Activated T-helper 1 cell treated with anti-CD3 and anti-CD28 coated beads, Interleukin-12 subunit alpha, Interleukin-12 subunit beta, Interleukin-2, Interleukin-4 antibody, amounts not matched to agents 30 ng/mL and 10 ng/mL and 1 ng/mL, durations not matched to agents 14 hours and 24 hours and 36 hours (primary cell): ENCODE measurements at places on chromosomes 2 and 18. TPM values are rescaled to one million over a fixed set of nuclear protein-coding genes. Genes with fewer than 3 reads are reported as not detected.

CCDC150 gene
- total RNA-seq: 16.7 and 19.6 TPM in 2 replicates

DNA sequence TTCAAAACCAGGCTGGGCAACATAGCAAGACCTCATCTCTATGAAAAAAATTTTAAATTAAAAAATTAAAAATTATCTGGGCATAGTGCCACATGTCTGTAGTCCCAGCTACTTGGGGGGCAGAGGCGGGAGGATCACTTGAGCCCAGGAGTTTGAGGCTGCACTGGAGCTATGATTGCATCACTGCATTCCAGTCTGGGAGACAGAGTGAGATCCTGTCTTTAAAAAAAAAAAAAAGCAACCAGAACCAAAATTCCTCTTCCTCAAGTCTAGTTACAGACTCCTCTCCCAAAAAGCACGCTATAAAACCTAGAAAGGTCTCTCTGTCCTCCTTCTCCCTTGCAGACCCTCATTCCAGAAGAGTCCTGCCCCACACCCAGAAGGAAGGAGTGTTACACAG lies 23.9 kb downstream of the TNFAIP6 start:
- no peak for DNase-seq

GRCh38 chr2:151302879-151303278 lies 13.4 kb upstream of the NMI start:
- no peak for DNase-seq

GRCh38 chr2:23837871-23838270 lies 89.1 kb downstream of the ATAD2B start:
- no peak for DNase-seq

NHEJ1 gene
- 18.1 and 20.7 TPM in 2 replicates for total RNA-seq

PSMA8 gene
- 0.44 and 0.49 TPM in 2 replicates for total RNA-seq

DNA sequence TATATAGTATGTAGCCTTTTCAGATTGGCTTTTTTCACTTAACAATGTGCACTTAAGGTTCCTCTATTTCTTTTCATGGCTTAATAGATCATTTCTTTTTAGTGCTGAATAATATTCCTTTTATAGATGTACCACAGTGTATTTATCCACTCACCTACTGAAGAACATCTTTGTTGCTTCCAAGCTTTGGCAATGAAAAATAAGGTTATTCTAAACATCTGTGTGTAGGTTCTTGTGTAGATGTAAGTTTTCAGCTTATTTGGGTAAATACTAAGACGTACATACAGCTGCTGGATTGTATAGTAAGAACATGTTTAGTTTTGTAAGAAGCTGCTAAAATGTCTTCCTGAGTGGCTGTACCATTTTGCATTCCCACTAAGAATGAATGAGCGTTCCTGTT lies 68.3 kb upstream of the RASGRP3 start:
- no peak for DNase-seq

- DNase-seq: no peak
Observed at GRCh38 chr18:53798516-53798915, 426.0 kb downstream of the MBD2 start.

ITGA4 gene
- 98.5 and 118 TPM in 2 replicates for total RNA-seq

DNA sequence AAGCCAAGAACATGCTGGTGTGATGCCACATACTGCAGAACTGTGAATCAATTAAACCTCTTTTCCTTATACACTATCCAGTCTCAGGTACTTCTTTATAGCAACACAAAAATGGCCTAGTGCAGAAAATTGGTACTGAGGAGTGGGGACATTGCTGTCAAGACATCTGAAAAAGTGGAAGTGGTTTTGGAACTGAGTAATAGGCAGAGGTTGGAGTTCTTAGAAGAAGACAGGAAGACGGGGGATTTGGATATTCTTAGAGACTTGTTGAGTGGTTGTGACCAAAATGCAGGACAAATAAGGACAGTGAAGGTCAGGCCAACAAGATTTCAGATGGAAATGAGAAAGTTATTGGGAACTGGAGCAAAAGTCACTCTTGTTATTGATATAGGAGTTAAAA lies 31.3 kb upstream of the CDH2 start:
- no peak for DNase-seq

DNA sequence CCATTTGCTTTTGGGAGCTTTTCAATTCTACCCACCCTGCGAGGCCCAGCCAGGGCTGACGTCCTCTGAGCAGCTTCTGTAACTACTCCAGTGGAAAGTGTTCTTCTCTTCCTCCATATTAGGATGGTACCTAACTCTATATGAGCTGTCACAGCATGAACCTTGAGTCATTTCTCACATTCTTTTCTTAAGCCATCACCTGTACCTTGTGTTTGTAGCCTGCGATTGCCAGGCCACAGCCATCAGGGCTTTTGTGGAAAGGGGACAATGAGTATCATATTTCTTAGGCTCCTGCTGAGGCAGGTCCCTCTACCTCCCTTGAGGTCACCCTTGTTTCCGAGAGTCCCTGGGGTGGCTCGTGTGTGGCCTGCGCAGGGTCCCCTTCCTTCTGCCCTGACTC lies 144.5 kb upstream of the DLX2 start:
- DNase-seq: no peak

GRCh38 chr2:62536873-62537547 lies 31.0 kb upstream of the TMEM17 start:
- no peak for DNase-seq

FAP gene
- not detected in 2 replicates for total RNA-seq

- DNase-seq: no peak
Observed at GRCh38 chr18:29078273-29078672, 901.3 kb upstream of the CDH2 start.

- no peak for DNase-seq
Observed at GRCh38 chr2:206452750-206453149, 9.4 kb downstream of the ADAM23 start.

KLHL14 gene
- total RNA-seq: not detected in 2 replicates

UXS1 gene
- 36.7 TPM in 2 replicates for total RNA-seq

- no peak for DNase-seq
Observed at GRCh38 chr2:204272089-204272488, 273.2 kb upstream of the PARD3B start.

DNA sequence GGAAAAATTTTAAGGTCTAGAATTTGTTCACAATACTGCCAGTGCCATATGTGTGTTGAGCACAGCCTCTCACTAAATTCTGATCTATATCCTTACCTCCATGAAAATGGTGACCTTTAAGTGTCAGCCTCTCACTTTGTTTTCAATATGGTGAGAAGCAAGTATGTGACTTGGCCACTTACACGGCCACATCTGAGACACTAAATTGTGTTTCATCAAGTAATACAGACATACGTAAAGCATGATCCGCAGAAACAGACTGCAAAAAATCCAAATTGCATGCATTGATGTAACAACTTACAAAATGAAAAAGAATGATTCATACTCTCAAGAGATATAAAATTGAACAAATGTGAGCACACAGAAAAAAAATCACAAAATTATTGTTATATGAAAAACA lies 55.2 kb upstream of the UGP2 start:
- no peak for DNase-seq

- DNase-seq: no peak
Observed at GRCh38 chr2:204386668-204387067, 158.6 kb upstream of the PARD3B start.

- no peak for DNase-seq
Observed at GRCh38 chr18:48303883-48304282, 105.3 kb downstream of the ZBTB7C start.

- DNase-seq: no peak
Observed at GRCh38 chr18:24395049-24395795, 2.4 kb downstream of the OSBPL1A start.

DNA sequence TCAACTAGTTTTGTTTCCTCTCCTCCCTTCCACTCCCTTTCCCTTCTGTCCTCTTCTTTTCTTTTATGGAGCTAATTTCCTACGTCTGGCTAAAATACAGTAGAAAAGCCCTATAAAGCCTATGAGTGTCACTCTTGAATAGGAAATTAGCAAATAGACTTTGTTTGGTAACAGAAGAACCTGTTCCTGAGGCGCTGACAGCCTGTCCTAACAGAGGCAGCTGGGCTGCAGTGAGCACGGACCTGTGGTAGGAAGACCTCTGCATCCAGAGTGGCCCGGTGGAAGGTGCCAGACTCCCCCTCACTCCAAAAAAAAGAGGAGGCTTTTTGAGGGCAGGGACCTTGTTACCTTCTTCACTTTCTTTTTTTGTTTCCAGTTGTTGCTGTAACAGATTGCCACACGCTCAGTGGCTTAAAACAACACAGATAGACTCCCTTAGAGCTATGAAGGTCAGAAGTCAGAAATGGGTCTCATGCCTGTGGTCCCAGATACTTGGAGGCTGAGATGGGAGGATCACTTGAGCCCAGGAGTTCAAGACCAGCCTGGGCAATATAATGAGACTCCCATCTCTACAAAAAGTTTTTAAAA lies 81.2 kb upstream of the TXNDC2 start:
- DNase-seq: no peak

- no peak for DNase-seq
Observed at GRCh38 chr18:21000667-21001066, 110.9 kb downstream of the ROCK1 start.

DNA sequence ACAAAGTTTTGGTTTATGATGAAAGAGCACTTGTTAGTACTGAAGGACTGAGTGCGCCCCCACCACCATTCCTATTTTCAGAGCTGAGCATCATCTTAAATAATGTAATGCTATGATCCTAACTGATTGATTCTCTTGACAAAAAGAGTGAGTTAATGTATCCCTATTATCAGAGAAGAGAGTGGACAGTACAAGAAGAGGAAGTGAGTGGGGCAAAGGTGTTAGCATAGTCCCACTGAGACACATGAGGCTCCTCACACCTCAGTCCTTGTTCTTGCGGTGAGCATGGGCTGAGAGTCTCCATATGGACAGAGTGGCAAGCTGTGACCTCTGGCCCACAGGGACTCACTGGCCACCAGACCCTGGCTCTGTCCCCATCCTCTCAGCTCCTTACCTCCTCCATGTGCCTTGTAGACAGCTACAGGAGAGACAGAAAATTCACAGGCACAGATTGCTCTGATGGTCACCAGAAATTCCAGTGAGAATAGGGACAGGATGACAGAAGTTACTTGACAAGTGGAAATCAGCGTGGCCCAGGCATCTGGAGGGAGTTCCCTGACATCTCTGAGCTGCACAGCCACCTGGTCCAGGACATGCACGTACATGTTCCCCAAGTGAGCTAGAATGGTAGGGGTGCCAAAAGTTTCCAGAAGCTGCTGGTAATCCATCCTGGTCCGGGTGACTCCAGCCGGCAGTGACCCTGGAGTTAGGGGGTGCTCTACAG lies 32.6 kb downstream of the NAPG start:
- DNase-seq: no peak

FEZ2 gene
- total RNA-seq: 14.0 and 14.9 TPM in 2 replicates

DNA sequence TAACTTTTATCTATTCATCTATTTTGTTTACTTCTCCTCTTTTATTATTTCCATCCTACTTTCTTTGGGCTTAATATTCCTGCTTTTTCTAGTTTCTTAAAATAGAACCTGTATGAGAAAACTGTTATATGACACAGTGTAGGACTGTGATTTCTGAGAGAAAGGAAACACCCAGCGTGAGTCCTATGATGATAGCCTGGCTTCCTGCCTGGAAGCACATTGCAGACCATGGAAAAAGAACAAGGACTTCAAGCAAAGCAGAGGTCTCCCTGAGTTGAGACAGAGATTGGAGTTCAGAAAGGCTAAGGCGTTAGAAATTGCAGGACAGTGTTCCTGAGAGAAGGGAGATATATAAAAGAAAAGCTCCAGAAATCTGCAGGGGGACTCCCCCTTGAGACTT lies 7.8 kb downstream of the RBM44 start:
- DNase-seq: no peak

DNA sequence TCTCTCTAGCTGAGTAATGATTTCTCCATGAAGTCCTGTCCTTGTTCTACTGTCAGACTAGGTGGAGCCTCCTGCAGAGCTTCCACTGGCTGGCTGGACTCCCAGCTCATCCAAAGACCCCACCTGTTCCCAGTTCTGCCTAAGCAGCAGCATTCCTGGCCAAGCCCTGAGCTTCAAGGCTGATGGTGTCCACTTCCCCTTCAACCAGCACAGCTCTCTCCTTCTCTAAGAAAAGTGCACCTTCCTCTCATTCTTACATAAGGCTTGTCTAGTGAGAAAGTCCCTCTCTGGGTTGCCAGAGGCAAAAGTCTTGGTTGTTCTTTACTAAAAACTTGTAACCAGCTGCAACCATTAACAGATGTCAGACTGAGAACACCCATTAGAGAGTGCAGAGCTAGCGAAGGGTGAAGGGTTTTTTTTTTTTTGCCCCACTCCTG lies 58.9 kb downstream of the CXCR4 start:
- no peak for DNase-seq

IMPA2 gene
- total RNA-seq: 14.4 and 19.3 TPM in 2 replicates

GALNT5 gene
- not detected in 2 replicates for total RNA-seq

PTPN2 gene
- 76.7 and 77.1 TPM in 2 replicates for total RNA-seq

ANKRD62 gene
- total RNA-seq: not detected in 2 replicates

- no peak for DNase-seq
Observed at GRCh38 chr2:144054911-144055310, 465.0 kb downstream of the ZEB2 start.

DNA sequence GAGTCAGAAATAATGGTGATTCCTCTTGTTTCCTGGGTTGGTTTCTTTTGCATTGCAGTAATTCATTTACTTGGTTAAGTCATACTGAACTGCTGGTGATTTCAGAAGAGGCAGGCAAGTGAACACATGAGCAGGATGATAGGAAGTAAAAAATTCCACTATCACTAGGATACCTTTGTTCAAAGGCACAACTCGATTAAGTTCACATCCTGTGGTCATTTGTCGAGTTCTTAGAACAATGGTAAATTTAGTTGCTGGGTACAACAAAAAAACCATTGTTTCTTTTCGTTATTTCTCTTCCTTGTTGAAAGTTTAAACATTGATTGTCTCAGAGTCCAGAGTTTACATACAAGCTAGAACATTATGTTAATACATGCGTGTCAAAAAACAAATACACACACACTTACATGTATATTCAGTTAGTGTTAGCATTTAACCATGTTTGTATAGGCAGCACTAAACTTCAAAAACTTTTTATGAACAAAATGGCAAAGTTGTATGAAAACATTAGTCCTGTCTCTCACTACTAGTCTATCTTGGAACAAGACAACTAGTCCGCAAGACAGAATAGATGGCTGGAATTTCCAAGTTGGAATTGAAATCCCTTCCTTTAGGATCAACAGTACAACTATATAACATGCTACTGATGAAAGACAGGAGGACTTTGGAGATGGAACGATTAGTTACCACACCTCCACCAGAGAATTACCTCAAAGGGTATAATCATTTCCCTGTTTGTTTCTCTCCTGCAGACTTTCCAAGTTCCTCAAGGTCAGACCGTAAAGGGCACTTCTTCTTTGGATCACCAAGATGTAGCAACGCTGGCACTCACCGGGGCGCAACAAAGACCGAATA lies 26.2 kb downstream of the STK39 start:
- no peak for DNase-seq

GRCh38 chr2:128250229-128251025 lies 68.2 kb downstream of the HS6ST1 start:
- DNase-seq: no peak

DNA sequence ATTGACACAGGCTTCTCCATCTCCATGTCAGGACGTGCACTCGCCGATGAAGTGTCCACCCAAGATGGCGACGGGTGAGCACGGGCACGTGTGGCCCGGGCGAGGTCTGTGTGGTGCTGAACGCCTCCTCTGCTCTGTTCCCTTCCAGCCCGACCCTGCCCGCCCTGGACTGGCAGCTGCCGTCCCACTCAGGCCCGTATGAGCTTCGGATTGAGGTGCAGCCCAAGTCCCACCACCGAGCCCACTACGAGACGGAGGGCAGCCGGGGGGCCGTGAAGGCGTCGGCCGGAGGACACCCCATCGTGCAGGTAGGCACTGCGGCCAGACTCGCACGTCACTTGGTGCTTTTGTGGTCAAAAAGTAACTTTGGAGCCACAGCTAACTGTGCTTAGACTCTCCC lies 37.7 kb downstream of the NFATC1 start:
- no peak for DNase-seq
